KBM-7 (cell line): ENCODE measurements at places on chromosomes 5 and 9.
A peak's percentile ranks its signal among the peaks of the same experiment; 100 is the strongest.

DNA sequence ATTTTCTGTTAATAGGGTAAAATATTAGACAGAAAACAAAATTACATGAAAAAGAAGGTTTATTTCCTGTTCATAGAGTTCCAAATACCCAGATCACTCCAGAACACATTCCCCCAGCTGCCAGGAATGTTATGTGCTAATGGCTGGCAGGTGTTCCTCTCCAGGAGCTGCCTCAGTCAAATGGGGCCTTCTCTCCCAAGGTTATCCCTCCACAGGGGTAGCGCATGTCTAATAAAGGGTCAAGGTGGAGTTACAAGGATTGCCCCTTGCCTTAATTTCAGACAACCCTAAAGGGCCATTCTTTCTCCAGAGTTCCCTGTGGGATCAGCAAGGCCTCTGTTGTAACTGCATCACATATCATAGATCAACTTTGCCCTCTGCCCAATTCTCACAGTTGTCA, 148.6 kb upstream of the PLPPR1 start:
- DNase-seq = no peak

GRCh38 chr9:32387256-32387655, 2.8 kb downstream of the ACO1 start:
- no peak for DNase-seq

DNA sequence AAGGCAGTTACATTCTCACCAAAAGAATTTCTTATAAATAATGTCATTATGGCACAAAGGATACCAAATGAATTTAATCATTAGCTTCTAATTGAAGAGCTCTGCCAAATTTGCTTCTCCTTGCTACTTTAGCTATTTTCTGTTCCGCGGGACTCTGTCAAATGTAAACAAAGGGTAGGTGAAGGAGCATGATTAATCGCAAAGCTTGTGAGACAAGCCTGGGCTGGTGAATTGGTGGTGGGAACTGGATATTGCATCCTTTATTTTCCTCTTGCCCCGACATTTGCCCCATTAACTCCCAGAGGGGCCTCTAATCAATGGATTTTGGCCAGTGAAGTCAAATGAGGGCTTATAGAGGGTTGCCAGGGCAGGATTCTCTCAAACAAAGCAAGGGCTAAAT, 234.2 kb upstream of the RFX3 start:
- no peak for DNase-seq

- DNase-seq = no peak
Measured at GRCh38 chr5:139394654-139395566, at the start of gene PROB1. TSS of gene PROB1 (minus strand) at chr5:139395104. CDS start at chr5:139395081, 23 bp downstream.

GRCh38 chr5:133377736-133378135, 234.6 kb downstream of the FSTL4 start:
- DNase-seq = no peak

DNA sequence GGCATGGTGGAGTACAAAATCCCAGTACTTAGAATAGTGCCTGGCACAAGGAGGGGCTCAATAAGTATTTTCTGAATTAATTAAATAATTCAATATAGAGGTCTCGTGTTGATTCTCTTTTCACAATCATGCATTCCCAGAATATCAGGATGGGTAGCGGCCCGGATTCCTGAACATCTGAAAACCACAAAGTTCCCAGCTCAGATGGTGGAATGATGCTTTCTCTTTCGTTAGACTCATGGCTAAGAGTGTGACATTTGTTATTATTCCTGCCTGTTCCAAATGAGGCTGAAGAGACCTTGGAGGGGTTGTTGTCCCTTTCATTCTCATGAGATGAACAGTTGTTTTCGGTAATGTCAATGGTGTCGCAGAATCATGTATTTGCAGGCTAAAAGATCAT, 95.4 kb upstream of the LIFR start:
- no peak for DNase-seq

DNA sequence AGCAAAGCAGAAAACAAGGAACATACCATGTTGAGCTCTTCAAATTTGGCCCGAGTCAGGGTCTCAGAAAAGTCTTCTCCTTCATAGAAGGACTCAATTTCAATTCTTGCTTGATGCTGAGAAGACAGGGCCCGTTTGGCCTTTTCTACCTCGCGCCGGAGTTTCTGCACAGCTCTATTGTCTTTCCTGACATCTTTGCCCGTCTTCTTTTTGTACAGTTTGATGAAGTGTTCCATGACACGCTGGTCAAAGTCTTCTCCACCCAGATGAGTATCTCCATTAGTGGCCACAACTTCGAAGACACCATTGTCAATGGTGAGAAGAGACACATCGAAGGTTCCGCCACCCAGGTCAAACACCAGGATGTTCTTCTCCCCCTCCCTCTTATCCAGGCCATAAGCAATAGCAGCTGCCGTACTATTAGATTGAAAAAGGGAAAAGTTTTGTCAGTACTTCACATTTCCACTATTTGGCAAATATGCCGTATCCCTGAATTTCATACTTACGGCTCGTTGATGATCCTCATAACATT, 2.2 kb downstream of the HSPA5 start:
- DNase-seq = no peak

DNA sequence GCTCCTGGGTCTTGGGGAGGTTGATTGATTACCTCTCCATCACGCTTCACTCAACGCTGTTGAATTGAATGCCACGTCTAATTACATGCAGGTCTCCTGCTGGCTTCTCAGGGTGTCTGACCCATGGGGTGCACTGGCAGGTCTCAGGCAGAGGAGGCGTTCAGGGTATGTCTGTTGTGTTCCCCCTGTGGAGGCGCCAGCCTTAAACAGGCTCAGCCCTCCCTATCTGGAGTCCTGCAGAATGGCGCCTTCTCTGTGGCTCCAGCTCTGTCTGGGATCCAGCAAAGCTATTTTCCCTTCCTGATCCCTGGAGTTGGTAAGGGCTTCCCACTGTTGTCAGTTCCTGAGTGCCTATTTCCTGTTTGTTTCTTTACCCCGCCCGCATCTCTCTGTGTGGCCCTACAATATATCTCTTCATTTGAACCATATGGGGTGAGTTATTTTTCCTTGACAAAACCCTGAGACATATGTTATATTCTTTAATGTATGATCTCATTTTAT, 150.0 kb downstream of the NTRK2 start:
- no peak for DNase-seq

- no peak for DNase-seq
Measured at GRCh38 chr9:89533411-89534095, 35.6 kb upstream of the SEMA4D start.

DNA sequence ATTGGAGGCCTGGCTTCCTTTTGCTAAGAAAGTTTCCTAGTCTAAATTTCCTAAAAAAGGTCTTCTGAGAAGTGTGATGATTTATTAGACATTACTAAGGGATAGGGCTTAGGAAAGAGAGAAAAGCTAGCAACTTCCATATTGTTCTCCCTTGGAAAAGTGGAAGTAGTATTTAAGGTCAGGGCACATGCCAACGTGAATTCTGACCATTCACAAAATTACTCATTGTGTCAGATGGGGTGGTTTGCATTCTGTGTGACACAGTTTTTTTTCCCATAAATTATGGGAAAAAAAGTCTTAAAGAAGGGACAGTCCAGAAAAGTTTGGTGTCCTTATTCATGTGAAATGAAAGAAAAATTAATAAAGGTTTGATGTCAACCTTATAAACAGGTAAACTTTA, 110.0 kb upstream of the ARRDC3 start:
- DNase-seq = no peak

DNA sequence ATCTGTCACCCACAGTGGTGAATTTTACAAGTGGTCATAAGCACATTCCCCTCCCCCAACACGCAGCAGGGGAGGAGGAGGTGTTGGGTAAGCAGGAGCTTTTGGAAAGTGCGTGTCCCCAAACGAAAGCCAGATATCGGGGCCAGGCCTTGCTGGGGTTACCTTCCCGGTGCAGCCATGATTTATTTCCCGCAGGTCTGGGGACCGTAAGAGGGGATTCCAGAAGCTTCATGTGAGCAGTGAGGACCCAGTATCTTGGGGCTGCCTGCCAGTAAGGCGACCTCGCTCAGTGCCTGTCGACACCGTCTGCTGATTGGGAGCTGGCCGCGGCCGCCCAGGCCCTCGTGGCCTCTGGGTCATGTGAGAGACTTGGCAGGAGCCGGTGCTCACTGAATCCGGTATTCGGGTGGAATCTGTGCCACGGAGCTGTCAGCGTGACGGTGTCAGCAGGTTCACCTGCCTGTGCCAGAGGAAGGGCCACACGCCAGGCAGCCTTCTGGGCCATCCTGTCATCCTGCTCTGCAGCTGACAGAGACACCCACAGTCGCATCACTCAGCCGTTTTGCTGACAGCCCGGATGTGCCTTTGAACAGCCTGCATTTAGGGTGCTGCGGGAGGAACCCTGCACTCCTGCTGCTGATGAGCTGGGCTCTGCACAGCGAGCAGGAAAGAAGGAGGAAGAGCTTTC, 37.3 kb downstream of the SEC61B start:
- no peak for DNase-seq

- DNase-seq = no peak
Measured at GRCh38 chr5:68423154-68423811, 207.7 kb downstream of the PIK3R1 start.

GRCh38 chr5:150144246-150144801, 11.3 kb downstream of the PDGFRB start:
- no peak for DNase-seq

DNA sequence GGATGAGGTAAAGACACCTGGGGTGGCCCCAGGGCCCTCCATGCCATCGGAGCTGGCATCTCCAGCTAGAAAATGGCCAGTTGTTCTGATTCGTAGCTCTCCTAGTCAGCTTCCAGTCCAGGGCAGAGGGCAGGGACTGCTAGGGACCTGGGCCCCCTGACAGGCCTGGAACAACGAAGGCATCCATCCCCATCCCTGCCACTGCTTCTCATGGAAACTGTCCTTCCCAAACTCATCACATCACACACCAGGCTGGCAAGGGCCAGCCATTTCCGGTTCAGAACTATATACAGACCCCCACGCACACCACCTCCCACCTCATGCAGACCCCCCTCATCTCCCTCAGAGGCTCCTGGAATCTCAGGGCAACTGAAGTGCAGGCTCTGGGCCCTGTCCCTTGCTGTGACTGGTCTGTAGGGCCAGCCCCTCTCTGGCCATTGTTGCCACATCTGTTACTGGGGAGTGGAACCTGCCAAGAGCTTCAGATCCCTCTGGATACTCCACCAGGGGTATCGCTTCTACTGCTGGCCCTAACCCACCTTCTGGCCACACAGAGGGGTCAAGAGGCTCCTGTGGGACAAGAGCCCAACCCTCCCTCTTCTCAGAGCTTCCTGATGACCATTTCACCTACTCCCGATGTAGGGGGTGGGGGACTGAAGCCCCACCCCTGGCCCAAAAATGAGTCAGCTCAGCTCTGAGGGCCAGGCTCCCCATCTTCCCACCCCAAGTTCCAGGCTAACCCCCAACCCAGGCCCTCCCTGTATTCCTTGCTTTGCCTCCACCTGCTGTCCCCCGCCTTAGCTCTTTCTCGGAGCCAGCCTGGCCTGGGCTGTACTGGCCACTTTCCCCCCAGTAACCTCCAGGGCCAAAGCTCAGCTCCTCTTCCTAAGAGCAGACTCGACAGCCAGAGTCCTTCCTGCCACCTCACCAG, 1.2 kb upstream of the MZB1 start:
- no peak for DNase-seq

- no peak for DNase-seq
Measured at GRCh38 chr5:178434851-178435250, 155.3 kb downstream of the COL23A1 start.

DNA sequence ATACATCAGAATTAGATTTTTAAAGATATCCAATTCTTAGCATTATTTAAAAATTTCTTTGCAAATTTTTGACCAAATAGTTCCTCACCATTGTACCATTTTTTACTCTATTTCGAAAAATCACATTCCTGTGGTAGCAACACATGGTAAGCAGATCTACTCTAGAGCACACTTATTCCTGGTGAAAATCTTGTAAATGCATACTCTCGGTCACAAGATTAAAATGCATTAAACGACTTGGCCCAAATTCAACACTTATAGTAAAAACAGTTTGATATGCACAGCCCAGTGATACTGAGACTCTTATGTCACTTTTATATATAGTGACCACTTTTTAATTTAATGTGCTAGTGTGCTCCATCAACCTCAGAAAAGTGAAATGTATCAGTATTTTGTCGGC, 208.8 kb upstream of the TARS1 start:
- no peak for DNase-seq

- DNase-seq = peak; percentile 28
Measured at GRCh38 chr5:13766236-13766635, 178.3 kb downstream of the DNAH5 start.

DNA sequence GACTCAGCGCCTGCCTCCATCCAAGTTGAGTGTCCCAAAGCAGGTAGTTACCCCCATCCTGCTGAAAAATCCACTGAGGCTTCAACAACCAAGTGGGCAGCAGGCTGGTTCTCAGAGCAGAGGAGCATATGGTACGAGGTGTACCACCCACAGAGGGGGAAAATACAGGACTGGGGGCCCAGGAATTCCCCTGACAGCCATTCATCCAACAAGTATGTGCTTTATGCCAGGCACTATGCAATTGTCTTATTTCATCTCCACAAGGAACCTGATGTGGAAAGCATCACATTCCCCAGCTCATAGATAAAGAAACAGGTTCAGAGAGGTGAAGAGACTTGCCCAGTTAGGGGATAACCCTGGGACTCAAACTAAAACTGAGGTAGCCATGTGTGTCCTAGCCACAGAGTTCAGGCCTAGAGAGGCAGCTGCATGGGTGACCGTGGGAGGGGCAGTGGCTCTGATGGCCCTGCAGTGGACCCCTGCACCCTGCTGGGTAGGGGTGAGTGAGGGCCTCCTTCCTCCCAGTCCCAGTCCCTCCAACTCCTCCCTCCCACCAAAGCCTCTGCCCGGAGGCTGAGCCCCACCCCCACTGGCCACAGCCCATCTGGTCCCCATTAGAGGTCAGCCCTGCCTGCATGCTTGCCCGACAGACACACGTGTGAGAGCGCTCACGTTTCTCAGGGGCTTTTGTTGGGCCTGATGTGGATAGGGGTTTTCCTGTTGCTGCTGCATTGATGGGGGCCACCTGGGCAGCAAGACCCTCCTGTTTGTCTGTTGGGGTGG, 11.5 kb downstream of the PDLIM4 start:
- DNase-seq = no peak

- peak; percentile 9 for DNase-seq
Measured at GRCh38 chr9:119298076-119298853, 71.0 kb downstream of the BRINP1 start.

DNA sequence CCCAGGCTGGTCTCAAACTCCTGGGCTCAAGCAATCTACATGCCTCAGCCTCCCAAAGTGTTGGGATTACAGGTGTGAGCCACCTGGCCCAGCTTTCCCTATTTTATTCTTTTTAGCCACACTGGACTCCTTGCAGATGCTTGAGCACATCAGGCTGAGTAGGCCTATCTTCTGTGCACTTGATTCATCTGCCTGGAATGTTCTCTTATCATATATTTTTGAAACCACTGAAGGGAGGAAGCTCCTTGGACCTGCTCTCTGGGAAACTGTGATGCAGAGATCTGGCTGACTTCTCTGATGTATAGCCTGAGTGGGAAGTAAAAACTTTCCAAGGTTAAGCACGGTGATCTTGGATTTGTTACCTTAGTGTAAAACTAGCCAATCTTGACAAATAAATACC, 6.5 kb upstream of the MAT2B start:
- DNase-seq = no peak

- no peak for DNase-seq
Measured at GRCh38 chr9:34442770-34443169, 15.6 kb downstream of the FAM219A start.

- no peak for DNase-seq
Measured at GRCh38 chr9:113389451-113389850, 11.6 kb downstream of the ALAD start.

GRCh38 chr5:61313960-61314681, 17.9 kb upstream of the ZSWIM6 start:
- DNase-seq = no peak
